ENCODE measurements at places on chromosomes 7 and 10.
A peak's percentile ranks its signal among the peaks of the same experiment; 100 is the strongest.

DNA sequence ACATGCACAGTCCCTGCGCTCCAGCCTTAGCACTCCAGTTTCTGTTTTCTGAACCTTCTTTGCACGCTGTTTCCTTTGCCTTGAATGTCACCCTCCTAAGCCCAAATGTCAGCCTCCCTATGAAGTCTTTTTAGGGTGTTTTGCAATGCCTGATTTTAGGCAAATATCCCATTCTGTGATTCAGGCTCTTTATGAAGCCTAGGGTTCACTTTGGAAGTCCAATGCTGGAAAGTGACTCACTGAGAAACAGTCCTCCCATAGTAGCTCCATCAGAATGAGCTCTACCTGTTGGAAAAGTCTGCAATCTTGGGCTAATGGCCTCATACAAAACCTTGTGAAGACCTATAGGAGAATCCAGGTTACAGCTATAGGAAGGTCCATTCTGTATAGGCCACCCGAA is 5.3 kb downstream of the LAMB4 start:
- DNase-seq = no peak

- DNase-seq = no peak
These were observed 60.9 kb downstream of the ST7 start for GRCh38 chr7:117014099-117014656.

- no peak for DNase-seq
These were observed 232.4 kb downstream of the VTI1A start for GRCh38 chr10:112679392-112679791.

GRCh38 chr7:115678086-115678982 is 352.2 kb downstream of the TFEC start:
- no peak for DNase-seq

DNA sequence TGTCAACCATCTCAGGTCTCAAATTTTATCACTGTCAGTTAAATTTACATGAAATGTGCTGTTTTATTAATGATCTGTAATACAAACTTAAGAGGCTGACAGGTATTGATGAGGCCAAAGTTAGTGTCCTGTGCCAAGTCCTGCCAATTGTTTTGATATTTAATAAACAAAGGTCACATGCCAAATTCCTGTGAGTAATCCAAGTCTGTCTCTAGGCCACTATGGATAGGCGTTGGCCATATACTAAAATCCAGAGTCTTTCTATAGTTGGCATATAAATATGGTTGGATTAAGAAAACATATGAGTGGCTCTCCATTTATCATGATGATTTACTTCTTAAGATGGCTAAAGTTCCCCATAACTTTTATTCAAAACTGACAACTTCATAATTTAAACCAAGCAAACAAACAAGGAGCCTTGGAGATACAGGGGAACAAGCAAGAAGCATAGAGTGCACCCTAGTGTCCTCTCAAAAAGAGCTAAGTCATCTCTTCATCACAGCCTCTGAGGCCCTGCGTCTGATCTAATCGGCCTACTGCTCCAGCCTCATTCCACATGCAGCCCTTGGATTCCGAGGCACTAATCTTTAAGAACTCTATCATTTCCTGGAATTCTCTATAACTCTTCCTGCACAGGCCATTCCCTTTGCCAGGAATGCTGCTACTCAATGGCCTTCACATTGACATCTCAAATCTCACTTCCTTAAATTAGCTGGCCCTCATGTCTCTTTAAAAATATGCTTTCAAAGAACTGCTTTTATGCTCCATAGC is 32.7 kb upstream of the NRCAM start:
- DNase-seq = no peak

GRCh38 chr10:110353244-110354119 is 48.8 kb upstream of the SMNDC1 start:
- peak; percentile 14 for DNase-seq

DNA sequence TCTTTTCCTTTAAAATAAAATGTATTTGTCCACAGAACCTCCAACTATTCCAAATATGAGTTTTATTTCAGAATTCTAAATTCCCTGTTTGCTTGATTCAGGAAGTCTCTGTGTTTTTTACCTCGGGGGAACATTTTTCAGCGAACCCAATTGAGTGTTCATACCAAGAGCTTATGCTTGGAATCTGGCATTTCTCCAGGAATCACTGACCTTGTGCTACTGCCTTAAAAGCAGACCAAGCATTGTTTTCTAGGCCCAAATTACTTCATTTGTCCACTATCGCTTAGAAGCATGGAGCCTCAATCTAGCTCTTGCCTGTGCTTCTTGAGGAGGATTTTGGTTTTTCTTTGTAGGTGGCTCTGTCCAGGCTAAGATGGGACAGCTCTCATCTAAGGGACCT is 59.4 kb downstream of the EBLN1 start:
- no peak for DNase-seq

- DNase-seq = no peak
These were observed 249.6 kb upstream of the PTER start for GRCh38 chr10:16187161-16187560.

- DNase-seq = no peak
These were observed 17.9 kb downstream of the SMNDC1 start for GRCh38 chr10:110286841-110287240.

- DNase-seq = no peak
These were observed 8.0 kb downstream of the GET4 start for GRCh38 chr7:884191-885003.

DNA sequence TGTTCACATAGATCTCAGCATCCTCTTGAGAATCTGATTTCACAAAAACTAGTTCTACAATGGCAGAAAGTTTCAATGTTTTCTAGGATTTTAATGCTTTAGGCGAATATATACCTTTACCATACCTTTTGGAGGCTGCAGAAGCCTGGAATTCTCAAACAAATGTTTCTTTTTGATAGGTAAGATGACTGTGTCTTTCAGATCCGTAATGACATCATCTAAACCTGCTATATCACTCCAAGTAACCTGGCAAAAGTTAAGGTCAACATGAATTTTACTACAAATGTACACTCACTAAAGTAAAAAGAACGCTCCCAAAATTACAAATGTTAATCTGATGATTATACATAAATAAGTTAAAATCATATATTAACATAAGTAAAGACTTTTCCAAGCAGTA is 27.8 kb downstream of the ATAD1 start:
- DNase-seq = no peak

- no peak for DNase-seq
These were observed 5.5 kb downstream of the IL15RA start for GRCh38 chr10:5971886-5972285.

GRCh38 chr10:37035853-37036252 is 89.5 kb upstream of the ANKRD30A start:
- no peak for DNase-seq

- no peak for DNase-seq
These were observed 101.5 kb downstream of the ARHGAP22 start for GRCh38 chr10:48503293-48503911.

- DNase-seq = no peak
These were observed 562.9 kb upstream of the POT1 start for GRCh38 chr7:125492521-125492920.

- DNase-seq = no peak
These were observed 581 bp downstream of the CLCN1 start for GRCh38 chr7:143316492-143316891.

DNA sequence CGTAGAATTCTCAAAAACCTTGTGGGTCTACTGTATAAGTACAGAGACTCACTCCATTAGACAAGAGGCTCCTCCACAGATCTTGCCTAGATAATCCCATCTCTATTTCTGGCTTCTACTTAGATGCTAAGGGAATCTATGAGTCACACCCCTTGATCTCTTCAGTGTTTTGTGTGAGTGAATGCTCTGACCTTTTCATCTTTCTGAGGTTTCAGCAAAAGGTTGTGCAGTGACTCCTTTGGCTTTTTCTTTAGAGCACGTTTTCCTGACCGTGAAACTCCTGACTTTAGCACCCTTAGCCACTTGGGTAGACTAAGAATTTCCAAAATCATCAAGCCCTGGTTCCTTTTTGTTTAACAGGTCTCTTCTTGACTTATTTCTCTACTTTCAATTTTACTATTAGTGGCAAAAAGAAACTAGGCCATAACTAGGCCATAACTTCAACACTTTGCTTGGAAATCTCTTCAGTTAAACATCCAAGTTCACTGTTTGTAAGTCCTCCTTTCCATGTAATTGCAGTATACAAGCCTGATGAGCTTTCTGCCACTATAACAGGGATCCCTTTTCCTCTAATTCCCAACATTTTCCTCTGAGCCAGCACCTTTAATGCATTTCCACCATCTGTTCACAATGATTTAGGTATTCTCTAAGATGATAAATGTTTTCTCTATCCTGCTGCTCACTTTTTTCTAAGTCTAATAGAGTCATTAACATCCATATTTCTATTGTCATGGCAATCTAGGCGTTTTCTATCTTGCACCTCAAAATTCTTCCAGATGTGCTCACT is 19.4 kb downstream of the COPG2 start:
- DNase-seq = no peak

All from activated T-helper 1 cell treated with Interleukin-2 at 50 U/mL for 16 hours (primary cell).